ENCODE measurements at places on chromosomes 13 and 19.
A peak's percentile ranks its signal among the peaks of the same experiment; 100 is the strongest.

DNA sequence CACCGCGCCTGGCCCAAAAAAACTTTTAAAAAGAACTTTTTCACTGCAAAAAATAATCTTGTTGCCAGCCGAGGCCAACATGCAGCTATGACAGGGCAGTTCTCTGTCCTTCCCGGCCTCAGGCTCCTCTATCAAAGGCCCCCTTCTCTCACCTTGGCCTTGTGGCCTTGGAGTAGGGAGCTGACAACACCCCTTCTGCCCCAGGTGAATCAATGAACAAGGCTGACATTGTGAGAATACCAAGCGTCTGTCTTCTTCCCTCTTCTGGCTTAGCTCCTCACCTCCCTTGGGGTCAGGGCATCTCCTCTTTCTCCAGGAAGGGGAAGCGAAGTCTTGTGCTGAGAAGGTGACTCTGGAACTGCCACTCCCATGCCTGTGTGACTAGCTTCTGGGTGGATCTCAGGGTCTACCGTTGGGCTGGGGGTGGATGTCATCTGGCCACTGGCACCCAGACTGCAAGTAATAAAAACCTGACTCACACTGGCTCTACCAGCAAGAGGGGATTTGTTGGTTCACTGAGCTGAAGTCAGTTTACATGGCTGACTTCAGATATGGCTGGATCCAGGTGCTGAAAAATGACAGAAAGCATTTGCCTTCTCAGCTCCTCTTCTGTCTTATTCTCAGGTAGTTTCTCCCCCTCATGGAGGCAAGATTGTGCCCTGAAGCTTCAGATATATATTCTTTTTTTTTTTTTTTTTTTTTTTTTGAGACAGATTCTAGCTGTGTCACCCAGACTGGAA lies 6.3 kb downstream of the C19orf38 start:
- no peak for DNase-seq

DNA sequence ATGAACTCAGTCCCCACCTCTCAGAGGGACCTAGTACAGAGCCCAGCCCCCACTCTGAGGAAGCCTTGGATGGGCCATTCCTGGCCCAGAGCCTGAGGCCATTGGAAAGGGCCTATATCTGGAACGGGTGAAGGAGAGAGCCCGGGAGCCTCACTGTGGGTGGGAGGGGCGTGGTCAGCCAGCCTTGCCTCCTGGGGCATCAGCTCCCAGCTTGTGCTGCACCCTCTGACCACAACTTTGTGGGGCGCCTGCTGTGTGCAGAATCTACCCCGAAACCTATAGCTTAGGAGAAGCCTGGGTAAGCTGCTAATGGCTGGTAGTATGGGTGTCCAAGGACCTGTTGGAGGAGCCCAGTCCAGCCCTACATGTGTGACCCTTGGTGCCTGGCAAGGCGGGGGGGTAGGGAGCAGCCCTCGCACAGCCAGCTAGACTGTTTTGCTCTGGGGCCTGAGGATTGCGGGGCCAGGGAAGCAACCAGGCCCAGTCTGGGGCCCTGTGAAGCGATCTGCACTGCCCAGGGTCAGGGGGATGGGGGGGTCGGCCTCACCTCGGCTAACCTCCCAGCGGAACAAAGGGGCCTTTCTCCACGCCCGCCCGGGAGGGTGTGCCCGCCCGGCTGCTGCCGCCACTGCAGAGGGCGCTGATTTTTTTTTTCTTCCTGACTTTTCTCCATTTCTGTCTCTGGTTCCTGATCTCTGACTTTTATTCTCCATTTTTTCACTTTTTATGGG lies 42.3 kb downstream of the LYL1 start:
- no peak for DNase-seq

- DNase-seq: no peak
Measured at GRCh38 chr13:111919286-111919685, 147.7 kb upstream of the SOX1 start.

GRCh38 chr13:111318386-111318785 lies 2.1 kb upstream of the TEX29 start:
- DNase-seq: no peak

DNA sequence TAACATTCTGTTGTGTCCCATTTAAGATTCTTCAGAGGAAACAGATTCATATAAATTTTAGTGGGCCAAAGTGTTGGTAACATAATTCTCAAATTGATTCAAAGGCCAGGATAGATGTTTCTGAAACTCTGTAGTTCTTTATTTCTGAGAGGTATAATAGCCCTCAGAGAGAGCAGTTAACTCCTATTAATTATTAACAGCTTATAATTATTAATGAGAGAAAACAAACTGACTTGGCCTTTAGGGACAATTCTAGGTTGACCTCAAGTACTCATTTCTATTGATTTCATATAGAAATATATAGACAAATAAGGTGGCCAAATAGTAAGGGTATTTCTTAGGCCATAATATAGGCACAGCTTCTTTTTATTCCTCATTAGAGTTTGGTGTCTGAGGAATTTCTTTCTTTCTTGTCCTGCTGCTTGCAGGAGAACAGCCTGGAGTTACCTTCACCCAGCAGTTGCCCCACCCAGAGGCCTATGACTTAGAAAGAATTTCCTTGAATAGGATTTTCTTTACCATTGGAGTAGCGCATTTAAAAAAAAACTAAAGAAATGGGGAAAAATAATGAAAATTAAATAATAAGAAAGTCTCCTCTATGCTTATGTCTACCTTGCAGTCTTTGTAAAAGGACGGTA lies 1430.1 kb upstream of the SPRY2 start:
- DNase-seq: no peak

- DNase-seq: no peak
Measured at GRCh38 chr13:113950451-113951245, 23.2 kb downstream of the C13orf46 start.

- DNase-seq: no peak
Measured at GRCh38 chr19:14031719-14032480, at the start of gene IL27RA. TSS of gene IL27RA (plus strand) at chr19:14031762. CDS start at chr19:14031873, 111 bp downstream.

- DNase-seq: no peak
Measured at GRCh38 chr13:52053460-52053859, 29.0 kb downstream of the UTP14C start.

DNA sequence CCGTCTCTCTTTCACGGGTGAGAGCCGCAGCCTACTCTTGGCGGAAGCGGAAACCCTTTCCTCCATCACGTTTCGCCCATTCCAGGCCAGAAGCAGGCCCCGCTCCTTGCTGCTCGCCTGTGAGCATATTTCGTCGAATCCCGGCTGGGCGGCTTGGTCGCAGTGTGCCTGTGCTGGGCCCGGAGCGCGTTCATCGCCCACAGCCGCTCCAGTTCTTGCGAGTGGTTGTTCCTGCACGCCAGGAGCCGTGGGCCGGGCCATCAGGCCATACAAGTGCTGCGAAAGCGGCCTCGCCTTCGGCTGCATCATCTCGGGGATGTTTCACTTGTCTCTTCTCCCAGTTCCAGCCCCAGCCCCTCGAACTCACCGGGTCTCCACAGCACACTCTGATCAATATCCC lies 65.0 kb downstream of the ZNF627 start:
- DNase-seq: no peak

GRCh38 chr19:44530777-44531176 lies 1.3 kb upstream of the CEACAM20 start:
- DNase-seq: no peak

DNA sequence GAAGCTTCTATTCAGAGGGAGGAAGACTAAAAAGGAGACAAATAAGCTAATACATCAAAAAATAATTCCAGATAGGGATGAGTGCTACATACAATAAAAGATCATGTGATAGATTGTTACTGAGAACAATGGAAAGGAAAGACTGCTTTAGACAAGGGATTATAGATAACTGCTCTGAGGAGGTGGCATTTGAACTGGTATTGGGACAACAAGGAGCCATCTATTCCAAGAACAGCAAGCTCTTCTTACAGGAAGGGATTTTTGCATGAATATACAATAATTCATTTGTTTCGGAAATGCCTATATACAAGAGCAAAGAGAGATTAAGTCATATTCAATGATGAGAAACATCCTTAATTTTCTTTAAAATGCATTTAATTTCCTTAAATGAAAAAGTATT lies 540.5 kb upstream of the KLF12 start:
- no peak for DNase-seq

GRCh38 chr13:47190696-47191305 lies 293.9 kb upstream of the HTR2A start:
- DNase-seq: no peak

DNA sequence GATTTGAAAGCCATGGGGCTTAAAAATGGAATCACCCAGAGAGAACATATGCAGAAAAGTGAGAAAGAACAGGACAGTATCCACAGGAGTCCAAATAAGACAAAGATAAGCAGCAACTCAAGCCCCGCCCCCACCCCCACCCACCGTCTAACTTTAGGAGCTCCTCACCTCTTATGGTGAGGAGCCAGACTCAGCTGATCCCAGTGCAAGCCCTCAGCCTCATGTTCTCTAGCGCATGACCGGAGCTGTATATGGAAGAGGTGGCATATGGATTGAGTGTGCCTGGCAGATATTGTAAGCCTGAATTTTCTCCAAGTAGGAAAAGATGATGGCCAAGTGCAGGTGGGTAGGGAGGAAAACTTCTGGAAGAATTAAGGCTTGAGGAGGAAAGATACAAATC lies 36.4 kb upstream of the DCT start:
- DNase-seq: no peak

- DNase-seq: no peak
Measured at GRCh38 chr13:102729560-102730270, 34.9 kb upstream of the METTL21C start.

DNA sequence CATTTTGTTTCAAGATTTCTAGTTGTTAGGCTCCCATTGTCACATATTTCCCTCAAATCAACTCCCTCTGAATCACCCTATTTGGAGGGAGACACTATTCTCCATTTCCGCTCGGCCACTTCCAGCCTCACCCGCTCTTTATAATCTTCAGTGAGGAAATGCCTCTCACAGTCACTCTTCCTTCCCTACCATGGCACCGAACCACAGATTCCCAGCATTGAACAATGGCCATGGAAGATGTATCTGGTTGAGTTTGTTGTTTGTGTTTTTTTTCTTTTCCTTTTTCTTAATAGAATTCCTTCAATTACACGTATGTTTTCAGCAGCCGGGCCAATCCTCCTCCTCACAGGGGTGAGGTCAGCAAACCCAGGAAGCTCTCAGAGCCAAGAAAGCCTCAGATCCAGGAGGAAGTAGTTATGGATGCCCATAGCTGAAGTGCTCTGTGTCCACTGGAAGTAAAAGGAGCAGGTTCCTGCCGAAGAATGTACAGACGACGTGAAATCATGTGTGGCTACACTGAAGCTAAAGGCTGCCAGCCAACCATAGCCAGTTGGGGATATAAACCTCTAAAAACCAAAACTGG lies 472.1 kb downstream of the FOXO1 start:
- no peak for DNase-seq

DNA sequence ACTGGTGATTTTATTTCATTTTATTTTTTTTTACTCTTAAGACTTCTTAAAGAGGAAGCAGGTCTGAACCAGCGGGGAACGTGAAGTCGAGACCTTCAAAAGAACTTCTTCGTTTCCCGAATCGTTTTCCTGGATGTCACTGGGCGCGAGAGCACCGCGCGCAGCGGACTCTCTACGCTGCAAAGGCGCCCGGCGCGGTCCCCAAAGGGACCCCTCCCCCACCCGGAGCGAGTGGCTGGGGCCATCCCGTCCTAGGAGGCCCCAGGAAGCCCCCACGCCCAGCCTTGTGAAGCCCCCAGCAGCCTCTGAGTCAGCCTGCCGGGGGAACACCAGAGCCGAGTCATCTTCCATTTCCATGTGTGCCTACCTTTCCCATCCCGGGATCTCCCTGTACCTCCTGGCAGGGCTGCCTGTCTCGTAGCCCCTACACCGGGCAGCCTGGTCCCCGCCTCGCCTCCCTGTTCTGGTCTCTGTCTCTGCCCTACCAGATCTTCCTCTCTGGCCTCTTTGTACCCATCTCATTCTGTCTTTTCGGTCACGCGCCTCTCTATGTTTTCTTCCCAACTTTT lies 608 bp downstream of the CD70 start:
- no peak for DNase-seq

GRCh38 chr13:110216398-110217041 lies 90.4 kb downstream of the COL4A1 start:
- DNase-seq: no peak

GRCh38 chr13:45807520-45808099 lies 43.9 kb downstream of the SIAH3 start:
- DNase-seq: peak; percentile 54

GRCh38 chr19:51194527-51195315 lies 30.2 kb upstream of the CD33 start:
- no peak for DNase-seq

DNA sequence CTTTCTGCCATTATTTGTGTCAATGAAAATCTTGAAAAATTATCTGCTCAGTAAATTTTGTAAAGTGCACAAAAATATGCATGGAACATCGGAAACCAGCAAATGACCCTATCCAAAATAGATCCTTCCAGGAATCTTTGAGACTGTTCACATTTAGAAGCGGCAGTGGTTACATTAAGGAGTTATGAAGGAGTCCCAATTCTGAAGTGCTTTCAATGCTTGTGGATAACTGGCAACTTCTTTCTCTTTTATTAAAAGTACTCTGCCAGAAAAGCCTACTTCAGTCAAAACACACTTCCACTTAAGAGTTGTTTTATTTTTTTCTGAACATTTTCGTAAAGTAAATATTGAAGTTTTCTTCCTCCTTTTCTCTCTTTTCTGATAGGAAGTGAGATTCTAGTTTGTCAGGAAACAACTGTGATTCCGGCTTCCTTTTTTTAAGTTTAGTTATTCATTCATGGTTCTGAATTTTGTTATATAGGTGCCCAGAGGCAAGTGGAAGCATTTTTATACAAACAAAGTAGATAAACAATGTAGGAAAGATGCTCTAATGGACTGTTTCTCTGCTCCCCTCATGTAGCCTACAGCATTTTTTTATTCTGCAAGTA lies 83.5 kb downstream of the PCDH9 start:
- DNase-seq: no peak

GRCh38 chr19:37963190-37963936 lies 56.4 kb downstream of the SIPA1L3 start:
- DNase-seq: no peak

DNA sequence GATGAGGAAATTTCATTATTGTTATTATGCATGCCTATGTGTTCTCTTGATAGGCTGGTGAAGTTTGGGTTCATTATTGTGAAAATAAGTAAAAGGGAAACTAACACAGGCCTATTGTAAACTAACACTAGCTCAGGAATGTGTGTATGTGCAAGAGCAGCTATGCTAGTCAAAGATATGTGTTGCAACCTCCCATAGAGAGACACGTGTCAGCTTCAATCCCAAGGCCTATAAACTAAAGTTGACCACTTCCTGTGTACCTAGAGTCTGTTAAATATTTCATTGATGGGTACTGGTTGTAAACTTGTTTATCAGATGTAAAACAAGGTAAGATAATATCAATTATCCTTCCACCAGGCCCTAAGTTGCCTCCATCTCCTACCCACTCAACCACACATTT lies 44.7 kb upstream of the ZNF30 start:
- DNase-seq: no peak

GRCh38 chr13:99289271-99289670 lies 17.9 kb downstream of the GPR183 start:
- no peak for DNase-seq

- DNase-seq: no peak
Measured at GRCh38 chr19:12788042-12788681, 3.1 kb upstream of the JUNB start.
